ENCODE measurements at places on chromosomes 4 and X.
A peak's percentile ranks its signal among the peaks of the same experiment; 100 is the strongest.

GRCh38 chr4:7647600-7648543 lies 213.1 kb upstream of the PSAPL1 start:
- DNase-seq = no peak

GRCh38 chrX:16087076-16087475 lies 36.3 kb upstream of the GRPR start:
- no peak for DNase-seq

GRCh38 chr4:98688411-98689290 lies 30.2 kb upstream of the TSPAN5 start:
- no peak for DNase-seq

GRCh38 chr4:119032921-119033685 lies 102.5 kb upstream of the MYOZ2 start:
- DNase-seq = no peak

- no peak for DNase-seq
These were observed 48.6 kb upstream of the AMELX start for GRCh38 chrX:11244636-11245035.

DNA sequence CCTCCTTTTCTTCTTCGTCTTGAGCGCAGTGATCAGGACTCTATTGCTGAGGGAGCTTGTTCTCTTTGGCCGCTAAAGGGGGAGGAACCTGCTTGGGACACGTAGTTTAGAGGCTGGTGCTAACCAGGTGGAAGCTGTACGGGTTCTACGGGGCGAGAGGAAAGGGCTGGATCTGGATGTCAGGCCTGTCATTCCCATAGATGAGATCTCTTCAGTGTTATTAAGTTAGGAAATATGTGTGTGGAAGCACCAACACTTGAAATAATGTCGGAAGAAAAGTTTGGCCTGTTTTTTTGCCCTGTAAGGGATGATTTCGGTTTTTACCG lies 643 bp downstream of the SRP72 start:
- DNase-seq = no peak

- DNase-seq = peak; percentile 6
These were observed 796 bp upstream of the MED14 start for GRCh38 chrX:40736170-40736505.

- DNase-seq = no peak
These were observed 4.2 kb upstream of the TMSB4X start for GRCh38 chrX:12970691-12971202.

DNA sequence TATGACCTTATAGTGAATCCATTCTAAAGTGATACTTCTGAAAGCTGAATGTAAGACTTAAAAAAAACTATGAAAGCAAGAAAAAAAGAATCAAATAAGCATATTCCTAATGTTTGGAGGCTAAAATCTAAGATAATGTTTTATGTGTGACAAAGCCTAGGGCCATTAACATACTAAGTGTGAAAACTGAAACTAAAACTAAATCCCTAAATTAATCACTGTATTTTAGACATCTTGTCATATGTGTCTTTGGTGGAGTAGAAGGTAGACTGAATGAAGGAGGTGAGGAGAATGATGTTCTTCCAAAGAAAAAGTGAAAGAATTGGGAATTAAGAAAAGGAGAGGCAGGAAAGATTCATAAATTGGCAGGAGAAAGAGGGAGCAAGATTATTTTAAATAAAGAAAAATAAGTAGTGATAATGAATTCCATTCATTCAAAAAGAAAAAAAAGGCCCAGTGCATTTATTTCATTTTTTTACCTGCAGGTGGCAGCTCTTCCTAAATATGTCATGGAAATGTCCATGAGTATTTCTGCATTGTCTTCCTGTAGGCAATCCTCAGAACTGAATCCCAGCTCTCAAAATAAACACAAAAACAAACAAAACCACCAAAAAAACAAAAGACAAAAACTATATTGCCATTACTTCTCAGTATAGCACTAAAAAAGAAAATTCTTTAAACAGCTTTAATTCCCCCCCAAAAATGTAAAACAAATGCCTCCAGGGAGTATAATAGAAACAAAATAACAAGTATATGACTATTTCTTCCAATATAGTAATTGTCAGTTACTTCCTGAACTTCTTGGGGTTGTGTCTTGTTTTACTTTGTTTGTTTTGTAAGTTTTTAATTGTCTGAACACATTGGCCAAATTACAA lies 17.0 kb upstream of the AP1AR start:
- no peak for DNase-seq

GRCh38 chr4:24089851-24090534 lies 200.1 kb upstream of the PPARGC1A start:
- DNase-seq = no peak

DNA sequence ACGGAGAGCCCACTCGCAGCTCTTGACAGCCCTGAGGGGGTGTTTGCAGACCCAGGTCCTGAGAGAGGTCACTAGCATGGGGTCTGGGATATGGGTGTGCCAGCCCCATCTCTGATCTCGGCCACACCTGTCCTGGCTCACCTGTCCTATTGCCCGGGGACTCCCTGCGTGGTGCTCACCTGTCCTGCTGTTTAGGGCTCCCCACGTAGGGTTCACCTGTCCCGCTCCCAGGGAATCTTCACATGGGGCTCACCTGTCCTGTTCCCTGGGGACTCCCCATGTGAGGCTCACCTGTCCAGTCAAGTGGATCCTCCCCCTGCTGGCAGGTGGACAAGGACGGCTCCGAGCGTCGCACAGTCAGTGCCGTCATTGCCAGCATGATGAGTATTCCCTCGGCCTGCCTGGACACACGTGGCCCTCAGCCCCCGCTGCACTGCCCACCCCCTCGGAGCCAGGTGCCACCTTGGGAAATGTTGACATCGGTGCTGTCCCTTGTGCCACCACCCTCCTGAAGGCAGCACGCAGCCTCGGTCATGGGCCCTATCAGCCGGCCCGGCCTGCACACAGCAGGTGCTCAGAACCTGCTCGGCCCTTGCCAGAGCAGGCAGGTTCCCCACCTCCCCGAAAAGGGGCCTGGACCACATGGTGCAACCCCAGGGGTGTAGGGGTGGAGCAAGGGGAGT lies 6.3 kb downstream of the SLC49A3 start:
- DNase-seq = no peak

DNA sequence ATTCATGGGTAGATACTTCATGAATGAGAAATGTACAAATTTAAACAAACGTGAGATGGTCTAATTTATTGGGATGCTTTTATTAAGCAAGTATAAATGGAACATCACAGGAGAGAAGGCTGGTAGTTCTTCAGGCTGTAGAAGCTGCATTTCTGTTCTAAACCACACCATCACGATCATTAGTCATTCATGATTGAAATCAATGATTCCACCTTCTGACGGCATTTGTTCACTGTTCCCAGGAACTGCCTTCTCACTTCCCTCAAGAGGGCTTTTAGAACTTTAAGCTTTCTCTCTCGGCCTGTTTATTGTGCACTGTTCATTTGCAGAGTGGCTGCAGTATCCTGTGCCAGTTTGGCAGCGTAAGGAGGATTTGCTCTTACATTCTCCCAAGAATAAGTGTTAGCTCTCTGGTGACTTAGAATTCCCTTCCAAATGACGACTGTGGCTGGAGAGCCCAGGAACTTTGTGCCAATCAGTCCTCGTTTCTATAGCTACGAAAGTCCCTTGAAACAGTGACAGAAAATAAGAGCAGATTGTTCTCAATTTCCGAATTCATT lies 54.7 kb downstream of the MFAP3L start:
- no peak for DNase-seq

- DNase-seq = no peak
These were observed 286.1 kb upstream of the TENM3 start for GRCh38 chr4:181957088-181957487.

GRCh38 chrX:10054396-10054795 lies 87.2 kb downstream of the CLDN34 start:
- DNase-seq = no peak

DNA sequence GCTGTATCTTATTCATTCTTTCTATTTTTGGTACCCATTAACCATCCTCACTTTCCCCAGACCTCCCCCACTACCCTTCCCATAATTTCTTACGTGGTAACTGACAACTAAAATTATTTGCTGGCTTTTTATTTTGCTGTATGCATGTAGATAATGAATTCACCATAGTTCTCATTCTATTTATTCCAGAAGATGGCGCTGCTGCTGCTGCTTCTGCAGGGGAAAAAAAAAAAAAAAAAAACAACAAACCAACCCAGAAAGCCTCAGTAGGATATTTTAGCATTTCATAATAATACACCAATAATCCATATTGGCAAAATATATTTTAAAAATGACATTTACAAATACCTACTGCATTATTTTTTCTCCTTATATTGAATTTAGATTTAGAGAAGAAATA lies 416.6 kb upstream of the MAGEB18 start:
- no peak for DNase-seq

DNA sequence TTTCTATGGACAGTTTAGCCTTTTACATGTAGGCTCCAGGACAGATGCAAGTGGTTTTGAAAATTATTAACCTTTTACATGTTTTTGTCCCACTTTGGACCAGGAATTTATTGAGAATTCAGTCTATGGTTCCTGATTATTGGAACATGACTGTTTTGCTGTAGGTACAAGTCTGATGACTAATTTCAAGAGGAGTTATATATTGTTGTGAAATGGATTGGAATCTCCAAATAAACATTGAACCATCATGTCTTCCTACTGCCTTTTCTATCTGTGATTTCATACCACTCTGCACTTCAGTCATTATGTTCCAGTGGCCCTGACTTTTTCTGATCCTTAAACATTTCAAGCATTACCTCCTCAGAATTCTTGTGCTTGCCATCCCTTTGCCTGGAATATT lies 35.9 kb downstream of the TBC1D19 start:
- no peak for DNase-seq

Data from stimulated activated CD8-positive, alpha-beta memory T cell treated with anti-CD3 and anti-CD28 coated beads, Interleukin-4, amount 100 ng/mL, for 1 hour (primary cell).